ENCODE measurements at places on chromosomes 1 and 21.

GRCh38 chr21:18191139-18191538, 53.5 kb upstream of the CHODL start:
- DNase-seq: no peak

DNA sequence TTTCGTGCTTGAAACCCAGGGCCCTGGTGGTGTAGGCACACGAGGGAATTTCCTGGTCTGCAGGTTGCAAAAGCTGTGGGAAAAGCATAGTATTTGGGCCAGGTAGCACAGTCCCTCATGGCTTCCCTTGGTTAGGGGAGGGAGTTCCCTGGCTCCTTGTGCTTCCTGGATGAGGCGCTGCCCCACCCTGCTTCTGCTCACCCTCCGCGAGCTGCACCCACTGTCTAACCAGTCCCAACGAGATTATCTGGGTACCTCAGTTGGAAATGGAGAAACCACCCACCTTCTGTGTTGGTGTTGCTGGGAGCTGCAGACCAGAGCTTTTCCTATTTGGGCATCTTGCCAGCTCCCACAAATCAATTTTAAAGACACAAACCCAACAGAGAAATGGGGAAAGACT, 183.0 kb downstream of the PHTF1 start:
- DNase-seq: no peak

GRCh38 chr1:33377756-33378155, 53.1 kb downstream of the PHC2 start:
- no peak for DNase-seq

- no peak for DNase-seq
Observed at GRCh38 chr1:112646225-112646624, 26.6 kb downstream of the CAPZA1 start.

DNA sequence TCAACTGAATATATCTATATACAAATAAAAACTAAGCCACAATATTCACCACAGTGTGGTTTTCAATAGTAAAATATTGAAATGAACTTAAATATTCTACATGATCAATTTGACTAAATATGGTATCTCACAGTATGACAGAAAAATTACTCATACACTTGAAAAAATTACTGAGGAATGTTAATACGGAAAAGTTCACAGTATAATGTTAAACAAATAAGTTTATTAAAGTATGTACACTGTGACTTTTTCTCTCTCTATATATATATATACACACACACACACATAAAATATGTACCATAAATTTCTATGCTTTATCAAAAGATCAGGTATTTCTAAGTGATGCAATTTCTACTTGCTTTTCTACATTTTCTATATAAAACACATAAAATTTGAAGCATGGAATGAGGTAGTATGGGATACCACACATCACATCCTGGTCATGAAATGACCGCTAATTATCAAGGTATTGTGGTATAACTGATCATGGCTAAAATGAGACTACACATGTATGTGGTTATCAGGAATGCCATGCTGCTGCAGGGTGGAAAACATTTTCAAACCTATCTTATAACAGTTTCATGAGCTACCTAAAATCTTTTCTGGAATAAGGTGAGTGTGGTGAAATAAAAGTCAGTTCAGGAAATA, 102.3 kb downstream of the CDC42BPA start:
- DNase-seq: no peak
